Left renal pelvis (tissue), 4 donors: ENCODE measurements at places on chromosomes 3 and 15. TPM values are rescaled to one million over a fixed set of nuclear protein-coding genes. Genes with fewer than 3 reads are reported as not detected.

The SUCNR1 gene
- polyA plus RNA-seq: 8.4 TPM

The RBMS3 gene
- polyA plus RNA-seq: 13.0 TPM

The SLC12A1 gene
- polyA plus RNA-seq: 433 TPM

The HOMER2 gene
- polyA plus RNA-seq: 25.5 TPM
